AG08395 (cell line): ENCODE measurements at places on chromosomes 4 and X.

DNA sequence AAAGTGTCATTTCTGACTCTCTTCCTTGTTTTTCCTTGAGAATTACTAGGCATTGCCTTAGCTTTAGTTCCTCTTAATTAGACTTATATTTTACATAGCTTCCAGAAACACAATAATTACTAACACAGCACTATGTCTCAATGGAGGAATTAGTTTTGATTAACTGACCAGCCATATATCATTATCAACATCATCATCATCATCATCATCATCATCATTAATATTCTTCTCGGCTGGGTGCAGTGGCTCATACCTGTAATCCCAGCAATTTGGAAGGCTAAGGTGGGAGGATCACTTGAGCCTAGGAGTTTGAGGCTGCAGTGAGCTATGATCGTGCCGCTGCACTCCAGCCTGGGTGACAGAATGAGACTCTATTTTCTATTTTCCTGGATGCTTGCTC lies 2.7 kb upstream of the SLC25A5 start:
- no peak for DNase-seq

DNA sequence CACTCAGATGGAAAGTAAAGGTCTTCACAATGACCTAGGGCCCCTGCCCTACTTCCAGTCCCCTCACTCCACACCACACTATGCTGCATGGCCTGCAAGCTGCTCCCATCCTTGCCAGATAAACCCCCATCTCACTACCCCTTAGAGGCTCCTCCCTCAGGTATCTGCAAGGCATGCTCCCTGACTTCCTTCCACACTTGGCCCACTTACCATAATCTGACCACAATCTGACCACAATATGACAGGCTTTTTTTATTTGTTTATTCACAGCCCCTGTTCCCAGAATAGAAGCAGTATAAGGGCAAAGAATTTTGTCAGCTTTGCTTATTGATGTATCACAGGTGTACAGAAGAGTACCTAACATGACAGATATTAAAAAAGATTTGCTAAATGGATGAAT lies 124.7 kb downstream of the CAMK2D start:
- DNase-seq, result peak; percentile 20

DNA sequence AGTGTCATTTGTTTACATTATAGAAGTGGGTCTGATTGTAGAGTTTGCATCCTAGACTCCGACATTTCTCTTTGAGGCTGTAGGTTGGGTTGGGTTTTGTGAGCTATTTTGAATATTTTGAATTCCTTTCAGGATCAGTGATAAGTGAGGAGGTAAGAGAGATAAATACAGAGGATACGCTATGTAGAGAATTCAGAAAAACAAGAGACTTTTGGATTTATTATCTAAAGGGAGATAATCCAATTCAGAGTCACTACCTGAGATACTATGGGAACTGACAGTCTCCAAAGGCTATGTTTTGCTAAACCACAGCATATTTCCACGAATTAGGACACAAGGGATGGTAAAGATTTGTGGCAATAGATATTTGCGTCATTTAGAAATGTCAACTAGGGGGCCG lies 16.9 kb upstream of the RAP2C start:
- DNase-seq, result no peak

GRCh38 chr4:93183576-93183975 lies 645.0 kb upstream of the ATOH1 start:
- DNase-seq, result no peak

DNA sequence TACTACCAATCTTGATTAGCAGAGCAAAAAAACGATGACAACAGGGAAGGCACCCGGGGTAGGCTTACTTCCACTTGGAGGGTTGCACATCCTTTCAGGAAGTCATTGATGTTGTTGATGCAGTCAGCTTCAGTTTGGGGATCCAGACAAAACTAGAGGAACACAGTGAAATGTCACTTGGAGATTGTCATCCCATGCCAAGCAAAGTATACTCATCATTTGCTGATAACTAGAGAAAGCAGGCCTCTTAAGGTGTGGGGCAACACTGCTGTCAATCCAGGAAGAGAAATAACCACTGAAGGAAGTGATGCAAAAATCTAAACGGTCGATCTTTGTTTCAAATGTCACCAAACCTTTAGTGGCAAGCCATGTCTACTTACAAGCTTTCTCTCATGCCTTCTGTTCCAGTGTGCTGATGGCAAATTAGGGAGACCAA lies 1.4 kb downstream of the ARHGEF6 start:
- no peak for DNase-seq

DNA sequence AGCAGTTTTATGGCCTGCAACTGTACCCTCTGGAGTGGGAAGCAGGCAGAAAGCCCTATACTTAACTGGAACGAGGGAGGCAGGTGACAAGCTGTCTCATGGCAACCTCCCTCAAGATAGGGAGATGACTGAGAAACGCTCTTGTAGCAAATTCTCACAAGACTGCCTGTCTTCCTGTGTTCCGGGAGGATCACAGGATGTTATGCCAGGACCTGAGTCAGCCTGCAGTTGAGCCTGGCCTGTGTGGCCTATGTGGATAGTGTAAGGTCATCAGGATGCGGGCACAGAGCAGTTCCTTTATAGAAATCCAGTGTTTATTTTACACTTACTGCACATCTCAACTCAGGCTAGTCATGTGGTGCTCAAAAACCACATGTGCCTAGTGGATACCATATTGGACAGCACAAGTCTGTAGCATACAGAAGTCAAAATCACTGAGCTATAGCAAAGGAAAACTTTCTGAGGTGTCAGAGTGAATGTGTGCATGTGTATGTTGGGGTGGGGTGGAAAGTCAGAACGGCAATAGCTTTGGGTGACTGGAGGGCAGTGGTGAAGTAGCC lies 25.2 kb downstream of the TAF7L start:
- peak; percentile 22 for DNase-seq

GRCh38 chr4:1075809-1076699 lies 37.3 kb downstream of the RNF212 start:
- DNase-seq, result no peak

DNA sequence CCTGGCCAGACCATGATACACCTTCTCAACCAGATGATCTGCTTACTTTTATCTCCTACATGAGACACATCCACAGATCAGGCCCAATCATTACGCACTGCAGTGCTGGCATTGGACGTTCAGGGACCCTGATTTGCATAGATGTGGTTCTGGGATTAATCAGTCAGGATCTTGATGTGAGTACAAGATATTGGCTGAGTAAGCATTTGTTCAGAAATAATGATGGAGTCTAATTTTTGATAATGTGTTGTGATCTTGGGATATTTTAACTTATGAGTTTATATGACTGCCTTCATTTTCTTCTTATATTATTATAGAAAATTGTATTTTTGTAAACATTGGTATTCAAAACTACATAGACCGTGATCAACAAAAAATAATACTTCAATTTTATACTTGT lies 39.4 kb downstream of the SLC10A6 start:
- DNase-seq, result no peak

- no peak for DNase-seq
These were observed 12.4 kb upstream of the CYBB start for GRCh38 chrX:37767430-37767829.

- no peak for DNase-seq
These were observed 153.4 kb upstream of the ARSJ start for GRCh38 chr4:114132830-114133229.

GRCh38 chr4:63919636-63920365 lies 489.4 kb downstream of the TECRL start:
- DNase-seq, result no peak

GRCh38 chr4:101163936-101164335 lies 183.4 kb downstream of the PPP3CA start:
- DNase-seq, result no peak

DNA sequence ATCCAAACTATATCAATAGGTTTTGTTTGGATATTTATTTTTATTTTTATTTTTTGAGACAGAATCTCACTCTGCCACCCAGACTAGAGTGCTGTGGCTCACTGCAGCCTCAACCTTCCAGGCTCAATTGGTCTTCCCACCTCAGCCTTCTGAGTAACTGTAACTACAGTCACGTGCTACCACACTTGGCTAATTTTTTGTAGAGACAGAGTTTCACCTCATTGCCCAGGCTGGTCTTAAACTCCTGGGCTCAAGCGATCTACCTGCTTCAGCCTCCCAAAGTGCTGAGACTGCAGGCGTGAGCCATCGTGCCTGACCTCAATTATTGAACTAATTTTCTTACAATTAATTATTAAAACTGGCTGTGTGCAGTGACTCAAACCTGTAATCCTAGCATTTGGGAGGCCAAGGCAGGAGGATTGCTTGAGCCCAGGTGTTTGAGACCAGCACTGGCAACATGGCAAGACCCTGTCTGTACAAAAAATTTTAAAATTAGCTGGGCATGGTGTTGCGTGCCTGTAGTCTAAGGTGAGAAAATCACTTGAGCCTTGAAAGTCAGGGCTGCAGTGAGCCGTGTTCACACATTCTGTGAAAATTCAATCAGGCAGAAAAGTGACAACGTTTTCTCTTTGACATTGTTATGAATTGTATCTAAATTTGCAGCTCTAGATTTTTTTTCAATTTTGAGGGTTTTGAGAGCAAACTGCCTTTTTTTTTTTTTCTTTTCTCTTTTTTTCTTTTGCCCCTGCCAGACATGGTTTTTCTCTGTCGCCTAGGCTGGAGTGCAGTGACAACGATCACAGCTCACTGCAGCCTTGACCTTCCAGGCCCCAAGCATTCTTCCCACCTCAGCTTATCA lies 66.0 kb downstream of the UBE2K start:
- DNase-seq, result no peak

GRCh38 chrX:47530049-47530448 lies 31.0 kb upstream of the ARAF start:
- no peak for DNase-seq

- DNase-seq, result peak; percentile 51
These were observed 59.9 kb downstream of the PROM1 start for GRCh38 chr4:16023776-16024408.

GRCh38 chr4:18389115-18389514 lies 367.6 kb upstream of the LCORL start:
- no peak for DNase-seq

DNA sequence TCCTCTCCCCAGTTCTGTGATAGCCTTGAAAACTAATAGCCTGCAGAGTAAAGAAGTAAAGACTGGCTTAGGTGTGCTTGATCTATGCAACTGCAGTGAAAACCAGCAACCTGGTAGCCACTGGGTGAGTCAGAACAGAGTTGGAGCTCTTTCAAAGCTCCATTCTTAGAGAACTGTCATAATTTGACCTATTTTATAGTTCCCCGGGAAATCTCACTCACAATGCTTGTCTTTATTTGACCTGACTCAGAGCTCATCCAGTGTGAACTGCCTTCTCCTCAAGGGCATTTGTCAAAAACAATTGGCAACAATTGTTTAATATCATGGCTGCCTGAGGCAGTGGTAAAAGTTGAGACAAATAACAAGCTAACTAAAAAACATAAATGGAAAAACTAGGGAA lies 213.0 kb upstream of the NHS start:
- DNase-seq, result no peak

DNA sequence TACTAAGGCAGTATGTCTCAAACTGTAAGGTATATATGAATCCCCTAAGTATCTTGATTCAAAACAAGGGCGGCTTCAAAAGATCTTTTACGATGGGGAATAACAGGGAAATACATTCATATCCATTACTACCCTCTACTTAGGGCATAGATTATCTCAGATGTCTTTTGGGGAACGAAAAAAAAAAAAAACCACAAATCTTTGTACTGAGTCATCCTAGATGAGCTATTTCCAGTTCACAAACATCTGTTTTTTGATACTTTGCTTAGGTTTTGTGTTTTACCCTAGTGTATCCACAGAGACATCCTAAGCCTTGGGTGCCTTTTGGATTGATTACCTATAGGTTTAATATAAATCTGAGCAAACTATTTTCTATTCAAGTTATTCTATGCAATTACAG lies 457.2 kb downstream of the NLGN4X start:
- DNase-seq, result peak; percentile 11
